ENCODE measurements at places on chromosomes 7 and 10.

DNA sequence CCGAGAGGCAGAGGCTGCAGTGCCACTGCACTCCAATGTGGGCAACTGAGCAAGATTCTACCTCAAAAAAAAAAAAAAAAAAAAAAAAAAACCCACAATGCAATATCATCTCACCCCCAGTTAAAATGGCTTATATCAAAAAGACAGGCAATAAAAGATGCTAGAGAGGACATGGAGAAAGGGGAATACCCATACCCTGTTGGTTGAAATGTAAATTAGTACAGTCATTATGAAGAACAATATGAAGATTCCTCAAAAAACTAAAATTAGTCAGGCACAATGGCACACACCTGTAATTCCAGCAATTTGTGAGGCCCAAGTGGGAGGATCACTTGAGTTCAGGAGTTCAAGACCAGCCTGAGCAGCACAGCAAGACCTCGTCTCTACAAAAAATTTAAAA lies 25.7 kb downstream of the ABI1 start:
- DNase-seq = no peak

DNA sequence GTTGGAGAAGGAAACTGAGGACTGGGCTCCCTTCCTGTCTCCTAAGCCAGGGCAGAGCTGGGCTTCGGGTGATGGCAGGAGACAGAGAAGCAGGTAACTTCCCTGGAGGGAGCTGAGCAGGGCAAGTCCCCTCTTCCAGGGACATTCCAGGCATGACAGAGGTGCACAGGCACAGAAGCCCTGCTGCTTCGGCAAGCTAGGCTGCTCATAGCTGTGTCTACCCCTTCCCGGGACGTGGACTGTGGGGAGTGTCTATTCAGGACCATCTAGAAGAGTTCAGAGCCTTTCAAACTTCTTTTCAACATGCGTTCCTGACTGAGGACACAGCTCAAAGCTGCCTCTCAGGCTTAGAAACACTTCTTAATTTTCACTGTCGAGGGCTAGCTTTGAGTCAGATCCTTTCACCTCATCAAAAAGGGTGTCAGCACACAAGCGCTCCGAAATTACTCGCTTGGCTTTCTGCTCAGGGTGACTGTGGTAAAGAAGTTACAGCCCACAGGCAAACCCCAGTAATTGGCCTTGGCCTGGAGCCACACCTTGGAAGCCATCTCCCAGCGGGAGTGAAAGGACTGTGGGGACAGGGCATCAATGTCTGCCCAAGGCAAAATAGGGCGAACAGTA lies 63.7 kb upstream of the STEAP1B start:
- DNase-seq = no peak

- DNase-seq = no peak
Observed at GRCh38 chr10:23067337-23067736, 28.0 kb upstream of the MSRB2 start.

DNA sequence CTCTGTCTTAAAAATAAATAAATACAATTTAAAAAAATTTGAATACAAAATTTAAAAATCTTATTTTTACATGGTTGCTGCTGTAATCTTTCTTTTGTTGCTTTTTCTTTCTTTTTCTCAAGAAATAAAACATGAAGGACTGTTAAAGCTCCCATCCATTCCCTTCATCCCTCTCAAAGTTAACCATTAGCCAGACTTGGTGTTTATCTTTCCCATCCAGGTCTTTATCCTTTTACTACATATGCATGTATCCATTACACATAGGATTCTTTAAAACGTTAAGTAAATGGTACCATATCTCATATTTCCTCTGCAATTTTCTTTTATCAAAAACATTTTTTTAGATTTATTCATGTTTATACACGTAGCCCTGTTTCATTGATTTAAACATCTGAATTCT lies 70.1 kb downstream of the CREB3L2 start:
- no peak for DNase-seq

GRCh38 chr7:76282344-76283253 lies 19.9 kb upstream of the HSPB1 start:
- DNase-seq = no peak

- no peak for DNase-seq
Observed at GRCh38 chr10:117000580-117000979, 4.4 kb downstream of the SHTN1 start.

- DNase-seq = no peak
Observed at GRCh38 chr10:94292434-94293090, 70.2 kb downstream of the NOC3L start.

- no peak for DNase-seq
Observed at GRCh38 chr7:105766421-105767073, 109.9 kb downstream of the ATXN7L1 start.

DNA sequence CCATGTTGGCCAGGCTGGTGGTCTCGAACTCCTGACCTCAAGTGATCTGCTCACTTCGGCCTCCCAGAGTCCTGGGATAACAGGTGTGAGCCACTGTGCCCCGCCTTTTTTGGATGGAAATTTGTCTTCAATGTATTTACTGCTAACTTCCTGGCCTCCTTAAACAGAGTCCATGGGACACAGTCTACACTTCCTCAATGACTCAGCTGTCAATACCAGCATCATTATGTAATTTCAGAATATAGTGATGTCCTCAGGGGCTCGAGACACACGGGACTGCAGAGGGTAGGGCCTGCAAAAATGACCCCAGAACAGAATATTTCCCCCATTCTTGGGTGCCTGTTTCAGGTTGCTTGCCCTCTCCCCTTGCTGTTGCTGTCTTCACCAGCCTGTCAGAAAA lies 31.1 kb downstream of the CAMK2G start:
- no peak for DNase-seq

- DNase-seq = no peak
Observed at GRCh38 chr7:20116869-20117268, 100.3 kb downstream of the MACC1 start.

Measured in activated T-helper 1 cell treated with anti-CD3 and anti-CD28 coated beads, Interleukin-2, amount 50 U/mL, for 16 hours (primary cell).